Neuronal stem cell (in vitro differentiated cells): ENCODE measurements at places on chromosomes 13 and 19.

DNA sequence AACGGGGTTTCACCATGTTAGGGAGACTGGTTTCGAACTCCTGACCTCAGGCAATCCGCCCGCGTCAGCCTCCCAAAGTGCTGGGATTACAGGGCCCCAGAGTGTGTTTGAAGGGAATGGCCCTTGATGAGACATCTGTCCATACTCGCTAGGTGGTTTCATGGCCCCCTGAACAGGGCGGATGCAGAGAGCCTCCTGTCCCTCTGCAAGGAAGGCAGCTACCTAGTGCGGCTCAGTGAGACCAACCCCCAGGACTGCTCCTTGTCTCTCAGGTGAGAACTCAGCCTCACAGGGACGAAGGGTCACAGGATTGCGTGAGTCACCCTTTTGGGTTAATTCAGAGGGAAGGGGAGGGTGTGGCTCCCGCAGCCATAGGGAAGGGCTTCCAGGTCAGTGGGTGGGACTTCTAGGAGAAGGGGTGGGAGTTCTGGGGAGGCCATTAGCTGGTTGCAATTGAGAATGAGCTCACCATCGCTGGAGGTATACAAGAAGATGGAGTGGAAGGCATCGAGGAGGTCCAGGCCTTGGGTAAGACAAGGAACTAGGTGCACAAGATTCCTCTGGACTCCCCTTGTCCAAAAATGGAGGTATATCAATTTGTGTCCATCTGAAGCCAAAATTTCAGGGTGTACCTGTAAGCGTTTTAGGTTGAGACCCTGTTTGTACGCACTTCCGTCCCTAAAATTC is 9.2 kb downstream of the SHD start:
- no peak for DNase-seq

GRCh38 chr13:74575729-74576125 is 441.5 kb upstream of the KLF12 start:
- DNase-seq, result peak; percentile 54

- DNase-seq, result no peak
These were observed 11.4 kb downstream of the MCF2L start for GRCh38 chr13:112980434-112980833.

DNA sequence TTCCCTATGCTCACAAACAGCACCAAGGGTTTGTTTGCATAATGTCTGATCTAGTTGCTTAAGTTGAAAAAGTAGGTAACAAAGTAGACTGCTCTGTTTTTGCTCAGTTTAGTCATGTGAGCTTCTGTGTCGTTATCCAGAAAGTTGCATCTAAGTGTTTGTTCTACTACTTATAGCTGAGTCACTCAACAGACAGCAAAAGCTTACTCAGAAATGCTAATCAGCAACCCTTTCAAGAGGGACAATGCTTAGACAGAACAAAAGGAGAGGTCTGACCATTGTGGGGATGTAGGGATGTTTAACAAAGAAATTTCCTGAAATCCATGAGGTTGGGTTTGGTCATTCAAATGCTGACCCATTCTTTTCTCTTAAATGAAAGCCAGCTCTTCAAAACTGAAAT is 106.4 kb downstream of the ATP8A2 start:
- DNase-seq, result no peak

DNA sequence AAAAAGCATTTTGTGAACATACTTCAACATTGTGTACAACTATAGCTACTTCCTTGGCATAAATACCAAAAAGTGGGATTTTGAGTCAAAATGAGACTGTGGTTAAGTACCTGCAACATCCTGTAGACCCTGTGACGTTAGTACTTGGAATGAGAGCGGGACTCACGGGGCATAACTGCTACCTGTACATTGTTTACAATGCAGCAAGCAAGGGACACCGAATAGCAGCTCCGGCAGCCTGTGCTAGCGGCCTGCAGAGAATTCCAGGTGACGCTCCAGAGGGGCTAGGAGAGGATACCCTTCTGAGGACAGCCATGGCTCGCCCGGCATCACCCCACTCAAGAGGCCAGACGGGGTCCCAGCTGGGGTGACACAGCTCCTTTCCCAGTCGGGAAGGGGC is 824 bp upstream of the ZNF331 start:
- no peak for DNase-seq

- no peak for DNase-seq
These were observed 7.1 kb downstream of the SERTM1 start for GRCh38 chr13:36680913-36681312.

DNA sequence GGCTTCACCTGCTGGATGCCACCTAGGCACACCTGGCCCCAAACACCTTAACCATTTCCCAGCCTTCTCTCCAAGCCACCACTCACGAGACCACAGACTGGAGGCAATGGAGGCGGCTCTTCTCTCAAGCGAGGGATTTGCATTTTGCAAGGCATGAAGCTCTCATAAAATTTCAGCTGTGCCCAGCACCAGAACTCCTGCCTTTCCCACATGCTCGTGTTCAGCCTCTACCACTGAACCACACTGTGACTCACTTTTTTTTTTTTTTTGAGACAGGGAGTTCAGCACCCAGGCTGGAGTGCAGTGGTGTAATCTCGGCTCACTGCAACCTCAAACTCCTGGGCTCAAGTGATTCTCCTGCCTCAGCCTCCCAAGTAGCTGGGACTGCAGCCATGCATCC is 10.6 kb downstream of the NANOS3 start:
- no peak for DNase-seq
